Effector memory CD4-positive, alpha-beta T cell (primary cell): ENCODE measurements at places on chromosomes 5 and 9.

DNA sequence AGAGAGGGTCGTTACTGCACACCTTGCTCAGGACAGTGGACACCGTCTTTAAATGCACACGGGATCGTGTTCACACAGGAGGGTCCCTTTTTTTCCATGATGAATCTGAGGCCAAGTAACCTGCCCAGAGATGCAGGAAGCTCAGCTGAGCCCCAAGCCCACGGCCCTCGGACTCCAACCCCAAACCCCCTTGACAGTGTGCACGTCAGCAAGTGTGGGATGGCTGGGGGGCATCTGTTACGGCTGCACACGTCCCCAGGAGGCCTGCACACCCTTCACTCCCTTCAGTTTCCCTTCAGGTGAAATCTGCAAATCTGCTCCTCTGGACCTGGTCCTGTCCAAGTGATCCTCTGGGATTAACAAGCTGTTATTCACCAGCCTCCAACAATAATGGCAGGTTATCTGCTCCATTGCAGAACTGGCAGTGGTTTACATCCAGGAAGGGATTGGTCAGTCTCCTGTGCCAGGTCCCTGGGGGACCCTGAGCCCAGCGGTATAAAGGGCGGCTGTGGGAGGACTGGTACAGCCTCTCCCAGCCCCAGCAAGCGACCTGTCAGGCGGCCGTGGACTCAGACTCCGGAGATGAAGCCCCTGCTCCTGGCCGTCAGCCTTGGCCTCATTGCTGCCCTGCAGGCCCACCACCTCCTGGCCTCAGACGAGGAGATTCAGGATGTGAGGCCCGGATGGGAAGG lies at the start of gene LCN1:
TSS of gene LCN1 (plus strand) at position 525 of the 692 bp plus-strand sequence. CDS start at position 583, 58 bp downstream.
- DNase-seq, result no peak
- H3K36me3 ChIP-seq, result no peaks in the 10 kb centered on the region
- H3K27ac ChIP-seq, result no peak within 1 kb of the TSS
- no peaks in the 10 kb centered on the region for H3K4me1 ChIP-seq

- no peaks in the 10 kb centered on the region for H3K36me3 ChIP-seq
- no peaks in the 10 kb centered on the region for H3K27me3 ChIP-seq
- H3K4me3 ChIP-seq, result no peak overlapping the region
- H3K27ac ChIP-seq, result no peak overlapping the region
- peaks cover 5% of the 10 kb centered on the region for H3K4me1 ChIP-seq
- DNase-seq, result no peak
Measured at GRCh38 chr9:112064871-112065270, 110.2 kb downstream of the SUSD1 start.

DNA sequence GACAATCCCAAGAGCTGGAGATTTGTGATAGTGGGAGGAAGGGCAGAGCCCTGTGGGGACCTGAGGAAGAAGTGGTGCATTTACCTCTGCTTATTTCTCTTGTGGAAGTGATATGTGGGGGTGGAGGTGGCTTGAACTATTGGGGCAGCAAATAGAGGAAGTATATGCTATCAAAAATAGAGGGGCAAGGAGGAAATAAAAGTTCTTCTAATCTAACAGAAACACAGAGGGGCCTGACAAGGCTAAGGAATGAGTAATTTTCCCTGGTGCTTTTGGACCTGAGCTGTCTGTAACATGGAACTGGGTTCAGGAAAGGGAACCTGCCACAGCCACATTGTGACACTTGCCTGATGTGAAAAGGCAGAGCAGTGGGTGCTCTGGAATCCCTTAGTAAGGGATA lies 378.6 kb upstream of the KLF4 start:
- no peaks in the 10 kb centered on the region for H3K36me3 ChIP-seq
- no peaks in the 10 kb centered on the region for H3K27me3 ChIP-seq
- no peak overlapping the region for H3K27ac ChIP-seq
- DNase-seq, result no peak

DNA sequence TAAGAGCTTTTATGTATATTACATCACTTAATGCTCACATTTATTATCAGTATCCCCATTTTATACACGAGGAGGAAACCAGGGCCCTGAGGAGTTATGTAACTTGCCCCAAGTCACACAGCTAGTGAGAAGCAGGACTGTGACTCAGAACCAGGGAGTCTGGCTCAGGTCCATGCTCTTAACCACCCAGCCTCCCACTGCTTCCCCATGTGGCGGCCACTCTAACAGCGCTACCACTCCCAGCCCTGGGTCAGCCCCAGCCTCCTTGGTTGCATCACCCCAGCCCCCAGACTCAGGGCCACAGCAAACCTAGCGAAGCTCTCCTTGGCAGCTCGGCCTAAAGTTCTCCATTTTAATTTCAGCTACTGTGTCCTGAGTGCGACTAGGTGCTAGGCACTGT lies 159.1 kb downstream of the PAX5 start:
- H3K36me3 ChIP-seq, result no peaks in the 10 kb centered on the region
- no peak overlapping the region for H3K27ac ChIP-seq
- no peaks in the 10 kb centered on the region for H3K27me3 ChIP-seq
- no peak overlapping the region for H3K4me3 ChIP-seq
- no peaks in the 10 kb centered on the region for H3K4me1 ChIP-seq

GRCh38 chr9:130186051-130186450 lies 13.8 kb downstream of the NCS1 start:
- H3K4me3 ChIP-seq, result no peak overlapping the region
- DNase-seq, result no peak
- no peak overlapping the region for H3K27ac ChIP-seq
- H3K36me3 ChIP-seq, result no peaks in the 10 kb centered on the region
- H3K27me3 ChIP-seq, result no peaks in the 10 kb centered on the region

- DNase-seq, result no peak
- no peak overlapping the region for H3K4me3 ChIP-seq
- H3K27ac ChIP-seq, result no peak overlapping the region
- no peaks in the 10 kb centered on the region for H3K36me3 ChIP-seq
Measured at GRCh38 chr5:99104538-99105132, 175.8 kb upstream of the CHD1 start.

DNA sequence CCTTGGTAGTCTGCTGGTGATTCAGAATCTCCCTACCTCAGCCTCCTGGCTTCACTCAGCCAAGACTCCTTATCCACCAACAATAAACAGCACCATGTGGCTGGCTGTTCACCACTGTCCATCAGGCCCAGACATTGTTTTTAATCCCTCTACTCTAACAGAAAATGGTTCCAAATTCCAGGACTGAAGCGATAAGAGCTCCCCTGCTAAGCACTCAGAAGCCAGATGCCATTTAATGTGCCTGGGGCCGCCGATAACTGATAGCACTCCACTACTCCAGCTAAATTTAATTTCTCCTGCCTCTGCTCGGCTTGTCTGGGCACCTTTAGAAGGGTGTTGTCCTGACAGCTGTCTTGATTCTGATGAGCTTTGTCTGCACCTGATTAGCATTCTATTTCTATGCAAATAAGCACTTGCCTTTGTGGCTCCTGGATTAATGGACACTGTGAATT lies 47.1 kb downstream of the ZNF622 start:
- DNase-seq, result no peak
- no peaks in the 10 kb centered on the region for H3K36me3 ChIP-seq
- H3K27ac ChIP-seq, result no peak overlapping the region
- H3K27me3 ChIP-seq, result no peaks in the 10 kb centered on the region
- no peaks in the 10 kb centered on the region for H3K4me1 ChIP-seq

DNA sequence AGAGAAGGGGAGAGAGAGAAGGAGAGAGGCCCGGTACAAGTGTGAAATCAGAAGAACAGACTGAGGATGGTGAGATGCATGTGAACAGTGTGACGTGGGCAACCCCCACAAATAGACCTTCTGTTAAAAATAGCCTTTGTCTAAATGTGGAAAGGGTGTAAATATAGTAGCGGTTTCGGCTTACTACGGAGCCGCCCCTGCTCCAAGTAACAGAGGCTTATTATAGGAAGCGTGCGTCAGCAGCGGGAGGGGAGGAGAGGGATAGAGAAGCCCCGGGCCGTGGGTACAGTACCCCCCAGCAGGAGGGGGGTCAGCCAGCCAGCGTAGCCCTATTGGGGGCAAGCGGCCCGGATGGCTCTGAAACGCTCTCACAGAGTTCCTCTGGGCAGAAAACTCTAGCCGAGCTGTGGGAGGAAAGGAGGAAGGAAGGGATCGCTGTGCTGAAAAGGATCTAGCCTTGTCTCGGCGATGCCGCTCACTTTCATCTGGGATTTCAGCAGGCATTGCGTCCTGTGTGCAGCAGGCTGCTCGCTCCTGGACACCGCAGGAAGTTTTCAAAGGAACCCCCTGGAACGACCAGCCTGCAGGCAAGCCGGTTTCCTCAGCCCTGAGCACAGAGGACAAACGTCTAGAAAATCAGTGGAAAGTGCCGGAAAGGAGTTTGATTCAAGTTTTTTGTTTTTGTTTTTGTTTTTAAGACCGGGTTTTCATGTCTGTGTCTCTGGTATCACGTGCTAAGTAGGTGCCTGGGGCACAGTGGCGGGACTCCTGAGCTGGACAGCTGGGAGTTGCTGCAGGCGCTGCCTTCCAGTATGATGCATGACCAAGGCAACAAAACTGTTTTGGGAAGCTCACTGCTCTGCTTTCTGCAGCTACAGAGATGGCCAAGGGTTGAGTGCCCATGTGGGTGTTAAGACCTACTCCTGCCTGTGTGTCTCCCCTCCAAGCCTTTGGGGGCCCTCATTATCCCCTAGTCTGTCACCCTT lies 146.6 kb downstream of the SEC61B start:
- no peak overlapping the region for H3K27ac ChIP-seq
- DNase-seq, result no peak
- H3K4me1 ChIP-seq, result no peaks in the 10 kb centered on the region
- no peaks in the 10 kb centered on the region for H3K27me3 ChIP-seq
- H3K36me3 ChIP-seq, result no peaks in the 10 kb centered on the region
- H3K4me3 ChIP-seq, result no peak overlapping the region

GRCh38 chr5:150144246-150144801 lies 11.3 kb downstream of the PDGFRB start:
- H3K27ac ChIP-seq, result no peak overlapping the region
- H3K4me1 ChIP-seq, result no peaks in the 10 kb centered on the region
- no peak for DNase-seq
- H3K36me3 ChIP-seq, result no peaks in the 10 kb centered on the region
- no peaks in the 10 kb centered on the region for H3K27me3 ChIP-seq

DNA sequence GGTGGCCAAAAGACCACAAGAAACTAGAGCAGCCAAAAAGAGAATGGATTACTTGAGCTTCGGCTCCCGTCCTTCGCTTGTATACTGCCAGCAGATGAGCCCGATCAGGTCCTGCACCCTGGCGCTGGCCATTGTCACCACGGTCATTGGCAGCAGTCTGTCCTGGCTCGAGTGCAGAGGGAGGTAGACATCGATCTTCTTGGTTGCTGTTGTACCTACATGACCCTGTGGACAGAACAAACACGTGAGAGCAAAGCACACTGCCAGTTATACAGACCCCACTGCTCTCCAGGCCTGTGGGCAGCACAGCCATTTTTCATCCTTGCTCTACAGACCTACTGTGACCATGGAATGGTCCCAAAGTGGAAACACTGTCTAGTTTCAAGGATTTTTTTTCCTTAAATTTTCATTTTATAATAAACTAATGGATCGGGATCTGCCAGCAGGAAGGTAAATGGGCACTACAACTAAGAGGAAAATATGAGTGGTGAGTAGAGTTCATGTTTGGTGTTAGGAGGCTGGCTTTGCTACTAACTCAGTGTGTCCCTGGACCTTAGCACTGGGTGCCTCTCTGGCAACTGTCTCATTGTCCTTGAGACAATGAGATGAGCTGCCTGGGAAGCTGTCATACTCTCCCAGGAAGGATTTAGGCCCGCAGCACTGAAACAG lies 121.4 kb downstream of the MAPKAP1 start:
- no peaks in the 10 kb centered on the region for H3K4me1 ChIP-seq
- no peak for DNase-seq
- H3K36me3 ChIP-seq, result peaks cover 5% of the 10 kb centered on the region
- no peaks in the 10 kb centered on the region for H3K27me3 ChIP-seq
- no peak overlapping the region for H3K27ac ChIP-seq

DNA sequence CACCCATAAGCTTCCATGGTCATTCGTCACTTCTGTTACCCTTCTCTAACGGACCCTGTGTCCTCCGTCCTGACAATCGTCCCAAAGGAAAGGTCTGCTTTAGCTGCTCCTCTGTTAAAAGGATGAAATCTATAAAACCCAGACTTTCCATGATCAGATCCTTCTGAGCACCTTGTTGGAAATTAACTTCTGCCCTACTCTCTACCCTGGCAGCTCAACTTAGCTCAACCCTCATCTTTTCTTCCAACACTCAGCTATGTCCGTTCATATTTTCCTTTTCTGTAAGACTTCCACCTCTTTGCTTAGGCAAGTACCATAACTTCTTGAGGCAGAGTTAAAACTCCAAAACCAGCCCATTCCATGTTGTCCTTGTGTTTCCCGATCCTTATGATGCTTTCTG lies 205.4 kb downstream of the SPATA31A6 start:
- no peak for DNase-seq
- no peaks in the 10 kb centered on the region for H3K4me1 ChIP-seq
- H3K36me3 ChIP-seq, result no peaks in the 10 kb centered on the region
- H3K27ac ChIP-seq, result no peak overlapping the region
- no peak overlapping the region for H3K4me3 ChIP-seq

DNA sequence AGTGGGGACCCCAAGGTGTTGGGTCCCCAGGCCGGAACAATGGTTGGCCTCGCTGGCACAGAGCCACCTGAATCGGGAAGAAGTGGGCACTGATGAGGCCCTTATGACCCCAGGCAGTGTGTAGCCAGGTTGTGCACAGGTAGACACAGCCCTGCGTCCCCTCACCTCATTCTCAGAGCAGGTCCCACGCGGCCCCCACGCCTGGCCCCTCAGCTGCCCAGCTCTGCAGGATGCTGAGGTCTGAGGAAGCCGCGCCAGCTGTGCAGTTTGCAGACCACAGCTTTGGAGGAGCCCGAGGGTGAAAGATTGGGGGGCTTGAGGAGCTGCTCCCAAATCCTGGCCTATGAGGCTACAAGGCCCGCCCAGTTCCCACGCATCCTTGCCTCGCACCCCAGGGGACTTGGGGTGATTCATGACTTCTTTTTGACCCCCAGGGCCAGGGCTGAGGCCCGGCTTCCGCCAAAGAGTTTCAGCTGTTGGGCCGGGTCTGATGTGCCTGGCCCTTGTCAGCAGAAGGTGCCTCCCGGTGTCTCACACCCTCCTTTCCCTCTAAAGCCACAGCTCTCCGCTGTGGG lies 87.8 kb upstream of the PHYKPL start:
- H3K4me1 ChIP-seq, result no peaks in the 10 kb centered on the region
- H3K27me3 ChIP-seq, result no peaks in the 10 kb centered on the region
- no peak overlapping the region for H3K27ac ChIP-seq
- H3K4me3 ChIP-seq, result no peak overlapping the region

DNA sequence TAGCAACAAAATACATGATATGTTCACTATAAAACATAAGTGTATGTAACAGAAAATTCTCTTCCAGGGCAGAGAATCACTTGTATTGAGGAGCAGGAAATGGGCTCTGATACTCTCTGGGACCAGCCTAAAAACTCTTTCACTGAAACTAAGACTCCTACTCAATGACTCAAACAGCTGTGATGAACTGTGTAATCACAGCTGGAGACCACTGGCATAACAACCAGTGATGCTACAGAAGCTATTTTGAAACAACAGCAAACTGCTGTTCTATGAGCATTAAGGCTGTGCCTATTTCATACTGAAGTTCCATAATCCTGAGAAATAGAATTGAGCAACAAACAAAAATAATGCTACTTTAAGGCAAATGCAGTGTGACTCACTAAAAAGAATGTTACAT lies 594.0 kb downstream of the HINT1 start:
- no peaks in the 10 kb centered on the region for H3K36me3 ChIP-seq
- H3K27ac ChIP-seq, result no peak overlapping the region
- no peak overlapping the region for H3K4me3 ChIP-seq
- H3K4me1 ChIP-seq, result no peaks in the 10 kb centered on the region
- H3K27me3 ChIP-seq, result no peaks in the 10 kb centered on the region
- no peak for DNase-seq

GRCh38 chr5:164255598-164256213 lies 750.3 kb downstream of the MAT2B start:
- DNase-seq, result no peak
- H3K4me1 ChIP-seq, result no peaks in the 10 kb centered on the region
- H3K27ac ChIP-seq, result no peak overlapping the region
- H3K4me3 ChIP-seq, result no peak overlapping the region
- H3K27me3 ChIP-seq, result no peaks in the 10 kb centered on the region
